ENCODE measurements at places on chromosomes 13 and 19. TPM values are rescaled to one million over a fixed set of nuclear protein-coding genes. Genes with fewer than 3 reads are reported as not detected.

CEACAM6 gene
- total RNA-seq, result 0.44 TPM

LILRB3 gene
- 0.14 TPM for total RNA-seq

ERICH4 gene
- total RNA-seq, result 0.62 TPM

F2RL3 gene
- 0.11 TPM for total RNA-seq

TRAPPC6A gene
- 23.5 TPM for total RNA-seq

SCEL gene
- total RNA-seq, result not detected

TMEM190 gene
- not detected for total RNA-seq

CCDC8 gene
- 12.4 TPM for total RNA-seq

CYP2F1 gene
- total RNA-seq, result 4.2 TPM

SIGLECL1 gene
- not detected for total RNA-seq

KIR3DL2 gene
- total RNA-seq, result not detected

FXYD1 gene
- total RNA-seq, result 3.1 TPM

ZGLP1 gene
- total RNA-seq, result 4.2 TPM

DCLK1 gene
- total RNA-seq, result 76.4 TPM

CADM4 gene
- total RNA-seq, result 69.7 TPM

CLEC11A gene
- total RNA-seq, result 3.2 TPM

C1QTNF9B gene
- 0.63 TPM for total RNA-seq

SOX1 gene
- total RNA-seq, result 5.4 TPM

NXNL1 gene
- total RNA-seq, result not detected

ZNF550 gene
- 16.1 TPM for total RNA-seq

CYP2A7 gene
- total RNA-seq, result 1.2 TPM

Data from motor neuron (in vitro differentiated cells).